ENCODE measurements at places on chromosomes 16 and 17.

DNA sequence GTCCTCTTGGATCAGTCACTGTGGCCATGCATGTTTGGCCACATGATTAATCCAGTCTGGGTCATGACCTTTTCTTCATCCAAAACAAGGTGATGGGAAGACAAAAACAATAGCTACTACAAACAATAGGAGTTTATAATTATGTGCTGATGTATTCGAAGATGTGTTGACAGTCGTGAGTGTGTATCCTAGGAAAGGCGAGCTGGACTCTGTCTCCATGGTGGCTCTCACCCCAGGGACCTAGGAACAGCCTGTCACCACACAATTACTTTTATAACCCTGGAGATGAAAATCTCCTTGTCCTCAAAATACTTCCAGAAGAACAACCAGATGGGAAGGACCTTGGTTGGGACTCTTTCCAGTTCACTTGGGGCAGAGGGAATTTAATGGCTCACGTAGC, 9.8 kb upstream of the PLK1 start:
- DNase-seq = no peak

DNA sequence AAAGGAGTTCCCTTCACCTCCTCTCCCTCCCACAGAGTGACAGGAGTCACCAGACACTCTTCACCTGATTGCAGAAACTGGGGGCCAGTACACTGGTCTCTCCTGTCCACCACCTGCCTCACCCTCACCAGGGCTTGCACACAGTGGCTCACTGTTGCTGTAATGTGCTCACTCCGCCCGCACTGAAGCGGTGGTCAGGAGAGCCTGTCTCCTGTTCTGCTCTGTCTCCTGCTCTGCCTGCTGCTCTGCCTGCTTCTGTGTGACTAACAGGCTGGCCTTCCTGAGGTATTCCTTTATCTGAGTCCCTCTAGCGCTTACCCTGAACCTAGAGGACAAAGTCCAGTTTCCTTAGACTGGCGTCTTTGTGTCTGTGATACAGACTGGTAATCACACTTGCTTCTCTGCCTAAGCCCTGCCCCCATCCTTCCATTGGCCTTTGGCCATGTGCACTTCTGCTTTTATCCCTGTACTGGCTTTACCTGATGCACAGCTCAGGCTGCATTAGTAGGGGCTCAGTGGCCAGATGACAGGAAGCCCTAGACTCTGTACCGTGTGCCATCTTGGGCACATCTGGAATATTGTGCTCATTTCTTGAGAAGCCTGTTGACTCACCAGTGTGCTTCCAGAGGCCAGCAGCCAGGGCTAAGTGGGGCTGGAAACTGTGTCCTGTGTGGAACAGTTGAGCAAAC, 13.3 kb downstream of the PROCA1 start:
- no peak for DNase-seq

GRCh38 chr17:6108987-6109386, 38.8 kb downstream of the WSCD1 start:
- no peak for DNase-seq

DNA sequence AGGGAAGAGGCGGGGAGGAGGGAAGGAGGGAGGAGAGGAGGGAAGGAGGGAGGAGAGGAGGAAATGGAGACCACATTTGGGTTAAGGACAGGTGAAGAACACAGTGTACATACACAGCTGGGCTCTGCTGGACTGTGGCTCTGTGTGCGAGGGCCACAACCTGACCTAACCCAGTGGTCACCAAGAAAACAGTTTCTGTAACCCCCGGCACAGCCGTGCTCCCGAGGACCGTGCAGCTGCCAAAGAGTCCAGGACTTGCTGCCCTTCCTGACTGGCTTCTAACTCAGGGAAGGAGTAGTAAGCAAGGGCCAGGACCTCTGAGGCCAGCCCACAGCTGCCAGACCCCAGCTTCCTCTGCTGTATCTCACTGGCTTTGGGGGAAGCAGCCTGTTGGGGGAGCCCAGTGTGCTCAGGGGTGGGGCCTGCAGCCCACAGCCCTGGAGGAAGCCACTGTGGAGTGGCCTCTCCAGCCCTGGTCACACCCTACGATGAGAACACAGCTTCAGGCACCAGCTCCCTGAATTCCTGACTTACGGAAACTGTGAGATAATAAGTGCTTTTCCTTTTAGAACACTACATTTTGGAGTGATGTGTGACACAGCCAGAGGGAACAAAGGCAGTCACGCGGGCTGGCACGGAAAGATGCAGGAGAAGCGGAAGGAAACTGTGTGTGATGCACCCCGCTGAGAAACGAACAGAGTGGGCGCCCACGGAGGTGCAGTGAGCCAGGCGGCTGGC, 32.3 kb downstream of the SLC7A5 start:
- DNase-seq = peak; percentile 26

DNA sequence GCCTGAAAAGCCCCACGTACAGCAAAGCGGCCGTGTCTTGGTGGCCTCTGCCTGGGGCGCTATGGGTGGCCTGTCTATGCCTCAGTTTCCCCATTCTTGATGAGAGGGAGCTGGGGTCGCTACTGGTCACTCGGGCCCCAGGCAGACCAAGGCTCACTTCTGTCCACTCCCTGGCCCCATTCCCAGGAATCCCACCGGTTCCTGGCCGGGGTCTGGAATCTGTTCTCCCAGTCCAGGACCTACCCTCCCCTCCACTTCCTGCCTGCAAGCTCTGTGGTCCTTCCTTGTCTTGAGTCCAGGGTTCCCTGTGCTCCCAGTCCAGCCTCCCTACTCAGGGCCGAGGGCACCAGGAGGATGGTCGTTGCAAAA, 24.5 kb downstream of the METRNL start:
- no peak for DNase-seq

GRCh38 chr17:6510321-6510977, 45.9 kb downstream of the PITPNM3 start:
- DNase-seq = no peak
